ENCODE measurements at places on chromosomes 11 and 22.

DNA sequence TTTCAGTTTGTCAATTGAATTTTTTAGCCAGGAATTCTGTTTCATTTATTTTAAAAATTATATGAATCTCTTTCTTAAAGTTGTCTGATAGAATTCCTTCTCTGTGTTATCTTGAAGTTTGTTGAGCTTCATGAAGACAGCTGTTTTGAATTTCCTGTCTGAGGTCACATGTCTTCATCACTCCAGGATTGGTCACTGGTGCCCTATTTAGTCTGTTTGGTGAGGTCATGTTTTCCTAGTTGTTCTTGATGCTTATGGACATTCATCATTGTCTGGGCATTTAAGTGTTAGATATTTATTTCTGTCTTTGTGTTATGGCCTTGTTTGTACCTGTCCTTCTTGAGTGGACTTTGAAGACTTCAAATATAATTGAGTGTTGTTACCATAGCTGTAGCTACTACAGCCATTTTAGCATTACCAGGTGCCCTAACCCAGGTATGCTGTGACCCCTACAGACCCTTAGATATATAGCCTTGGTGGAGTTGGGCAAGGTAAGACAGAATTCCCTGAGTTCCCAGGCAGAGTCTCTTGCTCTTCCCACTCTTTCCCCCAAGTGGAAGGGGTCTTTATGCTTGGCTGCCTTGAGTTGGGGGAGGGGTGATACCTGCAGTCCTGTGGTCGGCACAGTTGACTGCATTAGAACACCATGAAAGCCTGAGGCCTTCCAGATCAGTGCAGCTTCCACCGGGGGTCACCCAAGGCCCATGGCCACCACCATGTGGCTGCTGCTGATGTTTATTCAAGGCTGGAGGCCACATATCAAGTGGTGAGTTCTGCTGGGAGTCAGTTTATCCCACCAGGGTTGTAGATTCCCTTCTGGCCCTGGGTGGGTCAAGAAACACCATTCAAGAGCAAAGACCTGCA is 229.6 kb downstream of the DYNC2H1 start:
- no peak for DNase-seq

DNA sequence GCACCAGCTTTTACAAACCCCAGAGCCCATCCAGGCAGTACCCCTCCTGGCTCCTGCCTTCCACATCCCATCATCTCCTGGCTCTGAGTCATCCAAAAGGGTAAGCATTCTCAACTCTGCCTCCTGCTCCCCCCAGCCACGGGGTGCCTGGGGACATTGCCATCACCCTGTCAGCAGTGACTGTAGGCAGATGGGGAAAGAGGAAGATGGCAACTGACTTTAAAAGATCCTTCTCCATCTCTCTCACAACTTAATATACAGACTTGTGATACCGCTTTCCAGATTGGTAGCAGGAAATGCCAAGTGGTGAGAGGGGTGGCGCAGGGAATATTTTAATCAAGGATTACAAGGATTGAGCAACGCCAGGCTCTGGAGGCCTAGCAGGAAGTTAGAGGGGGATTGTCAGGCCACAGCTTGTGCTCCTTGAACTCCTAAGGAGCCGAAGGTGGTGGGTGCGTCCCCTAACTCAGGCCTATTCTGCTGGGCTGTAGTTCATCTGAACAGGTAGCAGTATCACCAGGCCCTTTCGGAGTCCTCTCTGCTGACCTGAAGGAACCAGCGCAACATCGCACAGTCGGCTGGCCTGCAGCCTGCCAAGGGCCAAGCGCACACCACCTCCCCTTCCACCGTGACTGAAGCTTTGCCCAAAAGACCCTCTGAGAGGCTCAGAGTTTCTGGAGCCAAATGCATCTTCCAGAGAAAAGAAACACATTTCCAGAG is 83.3 kb downstream of the ZC3H12C start:
- peak; percentile 34 for DNase-seq

DNA sequence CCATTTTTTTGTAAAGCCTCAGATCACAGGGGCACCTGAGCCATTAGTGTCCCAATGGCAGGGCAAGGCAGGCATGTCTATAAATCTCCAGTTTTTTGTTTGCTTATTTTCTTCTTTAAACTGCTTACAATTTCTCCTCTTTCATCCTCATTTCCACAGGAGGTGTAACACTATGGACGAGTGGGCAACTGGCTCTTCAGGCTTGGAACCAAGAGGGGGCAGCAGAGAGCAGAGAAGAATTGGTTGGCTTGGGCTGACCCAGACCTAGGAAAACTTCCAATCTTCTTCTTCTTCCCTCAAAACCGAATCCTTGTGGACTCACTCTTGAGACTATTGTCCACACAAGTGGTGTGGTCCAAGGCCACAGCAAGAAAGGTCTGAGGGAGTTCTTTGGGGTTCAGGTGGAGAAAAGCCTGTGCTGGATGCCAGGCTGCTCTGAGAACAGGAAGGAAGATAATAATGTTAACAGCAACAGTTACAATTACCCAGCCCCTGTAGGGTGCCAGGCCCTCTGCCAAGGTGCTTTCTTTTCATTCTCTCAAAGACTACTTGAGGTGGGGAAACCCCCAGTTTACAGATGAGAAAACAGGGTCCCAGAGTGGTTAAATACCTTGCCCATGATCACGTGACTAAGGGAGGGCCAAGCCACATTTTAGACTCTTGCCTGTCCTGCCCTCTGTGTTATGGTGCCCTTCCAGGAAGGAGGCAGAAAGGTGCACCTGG is 70.7 kb upstream of the E2F8 start:
- peak; percentile 20 for DNase-seq

DNA sequence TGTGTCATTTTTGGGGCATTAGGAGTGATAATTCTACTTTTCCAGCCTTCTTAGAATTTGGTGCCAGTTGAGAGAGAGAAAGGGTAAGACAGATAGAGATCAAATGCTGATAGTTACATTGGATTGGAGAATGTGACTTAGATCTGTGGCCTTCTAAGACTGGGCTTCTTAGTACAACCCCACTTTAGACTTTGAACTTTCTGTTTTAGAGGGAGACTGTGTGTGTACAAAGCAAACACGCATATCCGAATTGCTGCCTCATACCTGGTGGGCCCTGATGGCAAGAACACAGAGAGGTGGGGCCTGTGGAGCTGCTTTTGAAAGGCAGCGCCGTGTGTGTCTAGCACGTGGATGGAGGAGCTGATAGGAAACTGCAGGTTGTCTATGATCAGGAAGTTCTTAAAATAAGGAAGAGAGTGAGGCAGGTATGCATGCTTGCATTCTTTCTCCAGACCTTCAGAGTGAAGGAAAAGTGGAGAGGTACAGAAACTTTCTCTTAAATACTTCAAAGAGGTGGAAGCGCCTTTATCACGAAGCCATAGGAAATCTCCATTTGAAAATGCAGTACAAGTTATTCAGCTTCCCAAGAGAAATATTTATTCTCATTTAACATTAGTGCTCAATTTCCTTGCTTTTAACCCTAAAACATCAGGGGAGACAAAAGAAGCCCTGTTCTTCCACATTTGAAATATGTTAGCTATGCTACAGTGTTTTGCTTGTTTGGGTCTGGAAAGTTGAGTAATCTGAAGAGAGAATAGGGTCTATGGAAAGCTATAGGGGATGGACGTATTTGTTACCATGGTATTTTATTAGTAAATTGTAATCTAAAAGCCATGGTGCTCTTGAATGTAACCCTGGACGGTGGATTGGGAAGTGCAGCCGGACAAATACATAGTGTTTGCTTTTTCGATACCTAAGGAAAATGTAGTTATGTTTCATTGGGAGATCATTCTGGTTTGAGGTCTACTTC is 13.7 kb downstream of the PDHX start:
- no peak for DNase-seq

DNA sequence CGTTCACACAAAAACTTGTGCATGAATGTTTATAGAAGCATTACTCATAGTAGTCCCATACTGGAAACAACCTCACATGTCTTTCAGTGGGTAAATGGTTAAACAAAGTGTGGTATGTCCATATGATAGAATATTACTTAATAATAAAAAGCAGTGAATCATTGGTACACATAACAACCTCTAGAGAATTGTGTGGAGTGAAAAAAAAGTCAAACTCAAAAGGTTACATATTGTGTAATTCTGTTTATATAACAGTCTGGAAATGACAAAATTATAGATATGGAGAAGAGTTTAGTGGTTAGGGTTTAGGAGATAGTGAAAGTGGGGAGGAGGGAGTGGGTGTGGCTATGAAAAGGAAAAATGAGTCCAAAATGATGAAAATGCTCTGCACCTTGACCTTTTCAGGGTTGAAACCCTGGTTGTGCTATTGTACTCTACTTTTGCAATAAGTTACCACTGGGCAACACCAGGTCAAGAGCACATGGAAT is 243.4 kb upstream of the DDI1 start:
- peak; percentile 74 for DNase-seq

- no peak for DNase-seq
Observed at GRCh38 chr11:2267851-2268728, 2.3 kb downstream of the ASCL2 start.

GRCh38 chr11:23288003-23288783 is 427.9 kb upstream of the CCDC179 start:
- no peak for DNase-seq

GRCh38 chr22:28299753-28300152 is 379.9 kb downstream of the TTC28 start:
- DNase-seq: no peak

- DNase-seq: peak; percentile 90
Observed at GRCh38 chr11:18384157-18384641, 10.2 kb upstream of the LDHA start.

GRCh38 chr11:111918390-111919256 is at the start of gene C11orf52:
TSS of gene C11orf52 (plus strand) at chr11:111918913. CDS start at chr11:111918973, 60 bp downstream.
- DNase-seq: no peak

- no peak for DNase-seq
Observed at GRCh38 chr11:14742849-14743559, 99.4 kb downstream of the PDE3B start.

DNA sequence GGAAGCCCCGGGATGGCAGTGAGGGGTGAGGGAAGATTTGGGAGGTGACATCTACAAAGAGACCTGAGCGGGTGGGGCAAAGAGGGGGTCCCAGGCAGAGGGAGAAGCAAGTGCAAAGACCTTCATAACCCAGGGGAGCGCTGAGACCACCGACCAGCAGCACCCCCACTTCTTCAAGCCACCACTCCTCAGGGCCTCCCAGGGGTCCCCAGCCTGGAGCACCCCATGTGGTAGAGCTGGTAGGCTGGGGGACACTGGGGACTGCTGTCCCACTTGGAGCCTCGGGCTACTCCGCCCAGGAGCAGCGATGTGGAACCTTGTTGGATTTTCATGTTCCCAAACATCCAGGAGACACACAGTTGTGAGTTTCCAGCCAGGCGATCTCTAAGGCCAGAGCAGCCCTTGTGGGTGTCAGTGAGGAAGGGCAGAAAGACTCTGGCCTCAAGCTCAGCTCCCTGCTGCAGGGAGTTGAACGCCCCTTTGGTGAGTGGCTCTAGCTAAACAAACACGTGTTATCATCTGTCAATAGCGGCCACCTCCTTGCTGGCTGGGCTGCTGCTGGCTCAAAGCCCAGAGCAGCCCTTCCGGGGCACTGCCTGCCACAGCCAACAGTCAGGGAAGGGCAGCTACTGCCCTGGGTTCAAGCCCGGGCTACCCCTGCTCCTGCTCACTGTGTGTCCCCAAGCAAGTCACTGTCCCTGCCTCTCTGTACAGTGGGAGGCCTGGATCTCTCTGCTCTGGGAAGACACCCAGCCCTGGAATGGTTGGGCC is 25.7 kb upstream of the CHKA start:
- DNase-seq: peak; percentile 74

- DNase-seq: peak; percentile 55
Observed at GRCh38 chr11:103601225-103601846, 435.1 kb upstream of the DDI1 start.

All from RCC 7860 (cell line).